ENCODE measurements at places on chromosomes 4 and X. TPM values are rescaled to one million over a fixed set of nuclear protein-coding genes. Genes with fewer than 3 reads are reported as not detected.

DNA sequence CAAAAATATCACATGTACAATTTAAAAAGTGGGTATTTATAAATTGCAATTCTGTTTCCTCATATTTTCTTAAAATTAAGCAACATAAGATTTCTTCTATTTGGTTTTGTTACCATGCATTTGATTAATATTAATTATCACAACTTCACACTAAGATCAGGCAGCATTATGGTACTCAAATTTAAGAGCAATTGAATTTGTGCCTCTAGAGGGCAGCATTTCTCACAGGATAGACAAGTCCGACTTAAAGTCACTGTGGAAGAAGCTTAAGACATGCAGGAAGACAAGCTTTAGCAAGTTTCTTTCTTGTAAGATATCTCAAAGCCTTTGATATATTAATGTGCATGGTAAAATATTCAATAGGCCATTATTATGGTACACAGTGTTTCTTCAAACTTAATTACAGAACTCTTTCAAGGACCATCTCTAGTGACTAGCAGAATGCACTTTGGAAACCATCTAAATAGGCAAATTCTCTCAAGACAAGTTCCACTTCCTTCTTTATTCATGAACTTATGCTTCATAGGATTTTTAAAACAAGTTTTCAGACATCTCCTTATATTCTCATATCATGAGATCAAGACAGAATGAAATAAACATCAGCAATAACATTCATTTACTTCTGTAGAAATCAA, 35.0 kb downstream of the FBXW7 start:
- peak; percentile 94 for DNase-seq

GRCh38 chr4:157929486-157929885, 243.3 kb downstream of the GASK1B start:
- DNase-seq, result peak; percentile 80

The HSFX3 gene
- not detected for total RNA-seq

- peak; percentile 66 for DNase-seq
These were observed 628 bp downstream of the MXD4 start for GRCh38 chr4:2261110-2261852.

DNA sequence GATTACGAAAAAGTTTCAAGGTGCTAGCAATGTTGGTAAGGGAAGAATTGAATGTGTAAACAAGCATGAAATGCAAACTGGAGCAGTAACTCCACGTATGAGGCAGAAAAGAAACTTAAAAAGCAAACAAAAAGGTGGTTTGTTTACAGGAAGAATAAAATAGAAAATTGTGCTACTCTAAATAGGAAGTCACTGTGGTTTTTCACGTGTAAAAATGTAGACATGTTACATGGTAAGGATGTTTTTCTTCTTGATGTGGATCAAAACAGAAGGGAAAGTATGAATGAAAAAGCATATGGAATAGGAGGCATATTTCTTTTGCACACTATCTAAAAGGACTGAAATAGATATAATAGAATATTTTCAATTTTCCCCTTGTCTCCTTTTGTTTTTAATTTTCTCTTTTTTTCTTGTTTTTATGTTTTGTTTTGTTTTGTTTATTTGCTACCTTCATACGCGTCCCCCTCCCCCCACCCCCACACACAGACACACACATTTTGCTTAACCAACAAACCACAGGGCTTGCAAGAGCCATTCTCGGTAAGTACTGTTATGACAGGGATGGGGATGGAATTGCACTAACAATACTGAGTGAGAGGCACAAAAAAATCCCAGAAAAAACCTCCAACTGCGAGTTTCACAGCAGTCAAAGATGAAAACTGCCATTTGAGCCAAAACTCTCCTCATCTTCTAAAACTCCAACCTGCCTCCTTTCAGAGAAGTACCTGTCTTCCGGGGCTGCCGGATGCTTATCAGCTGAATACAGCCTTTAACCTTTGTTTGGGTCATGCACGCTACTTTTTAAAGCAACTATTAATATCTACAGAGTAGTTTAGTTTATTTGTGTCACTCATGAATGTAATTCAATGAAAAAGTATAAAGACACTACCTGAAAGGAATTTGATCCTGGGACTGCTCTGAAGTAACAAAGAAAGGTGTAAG, 135.8 kb downstream of the IL15 start:
- no peak for DNase-seq

DNA sequence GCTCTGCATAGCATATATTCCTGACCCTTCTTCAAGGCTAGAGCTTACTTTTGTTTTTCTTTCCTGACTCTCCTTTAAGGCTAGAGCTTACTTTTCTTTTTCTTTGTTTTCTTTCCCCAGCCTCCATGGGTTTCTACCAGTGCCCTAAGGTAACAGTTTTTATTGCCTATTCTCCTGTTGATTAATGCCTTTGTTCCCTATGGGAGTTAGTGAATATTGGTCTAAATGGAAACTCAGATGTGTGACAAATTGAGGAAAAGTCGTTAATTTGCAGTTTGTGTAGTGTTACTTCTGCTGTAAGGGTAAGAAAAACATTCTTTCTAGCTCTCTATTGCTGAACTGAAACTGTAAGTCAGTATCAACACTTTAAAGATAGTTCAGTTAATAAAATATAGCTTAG, 358.7 kb downstream of the IL15 start:
- DNase-seq, result no peak

The ZNF732 gene
- total RNA-seq, result 4.3 TPM

DNA sequence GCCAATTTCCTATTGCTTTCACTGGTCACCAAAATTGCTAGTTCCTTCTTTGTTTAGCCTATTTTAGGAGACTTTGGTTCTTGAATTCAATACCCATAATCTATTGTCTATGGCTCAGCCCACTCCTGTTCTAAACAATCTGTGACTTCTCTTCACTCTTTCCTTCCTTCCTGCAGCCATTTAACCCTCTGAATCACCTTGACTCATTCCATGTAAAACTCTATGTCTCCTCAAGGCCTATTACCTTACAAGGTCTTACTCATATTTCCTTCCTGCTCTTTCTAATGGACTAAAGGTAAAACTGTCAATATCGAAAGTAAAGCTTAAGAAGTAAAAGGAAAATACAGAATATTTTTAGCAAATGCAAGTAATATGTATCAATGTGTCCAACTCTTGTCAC, 301.6 kb downstream of the ARHGAP24 start:
- no peak for DNase-seq

The UPF3B gene
- total RNA-seq, result 1.8 TPM

The CSN1S1 gene
- not detected for total RNA-seq

GRCh38 chr4:37732526-37733186, 46.5 kb upstream of the RELL1 start:
- DNase-seq, result no peak

GRCh38 chr4:81675791-81676393, 204.2 kb upstream of the RASGEF1B start:
- peak; percentile 63 for DNase-seq

The COX7B2 gene
- total RNA-seq, result not detected

The PPEF2 gene
- 0.10 TPM for total RNA-seq

DNA sequence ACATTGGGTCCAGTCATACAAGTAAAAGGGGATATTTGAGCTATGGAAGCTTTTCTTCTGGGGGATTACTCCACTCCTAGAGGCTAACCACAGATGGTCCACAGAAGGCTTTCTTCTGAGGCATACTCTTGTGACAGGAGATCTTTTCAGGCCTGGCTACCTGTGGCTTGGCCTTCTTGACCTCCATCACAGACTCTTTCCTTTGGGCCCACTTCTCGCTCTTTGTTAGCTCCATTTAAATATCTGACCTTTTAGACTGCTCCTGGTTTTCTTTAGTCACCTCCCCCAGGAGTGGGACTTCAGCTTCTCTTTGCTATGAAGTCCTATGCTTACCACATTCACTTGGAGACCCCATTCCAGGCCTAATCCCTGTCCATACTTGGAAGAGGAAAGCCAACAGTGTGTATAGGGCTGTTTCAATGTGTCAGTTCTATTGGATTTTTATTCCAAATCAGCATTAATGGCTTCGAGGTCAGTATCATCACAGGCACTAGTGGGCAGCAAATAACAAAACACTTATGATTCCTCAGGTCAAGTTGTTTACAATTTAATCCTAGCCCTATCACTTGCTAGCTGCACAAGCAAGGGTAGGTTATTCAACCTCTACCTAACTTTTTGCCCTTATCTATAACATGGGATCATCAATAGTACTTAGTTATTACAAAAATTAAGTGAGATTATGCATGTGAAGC, 26.3 kb downstream of the GPC3 start:
- DNase-seq, result no peak

GRCh38 chr4:1752284-1753041, 31.1 kb downstream of the TACC3 start:
- no peak for DNase-seq

- DNase-seq, result peak; percentile 29
These were observed 64.3 kb upstream of the CCDC160 start for GRCh38 chrX:134172588-134173259.

DNA sequence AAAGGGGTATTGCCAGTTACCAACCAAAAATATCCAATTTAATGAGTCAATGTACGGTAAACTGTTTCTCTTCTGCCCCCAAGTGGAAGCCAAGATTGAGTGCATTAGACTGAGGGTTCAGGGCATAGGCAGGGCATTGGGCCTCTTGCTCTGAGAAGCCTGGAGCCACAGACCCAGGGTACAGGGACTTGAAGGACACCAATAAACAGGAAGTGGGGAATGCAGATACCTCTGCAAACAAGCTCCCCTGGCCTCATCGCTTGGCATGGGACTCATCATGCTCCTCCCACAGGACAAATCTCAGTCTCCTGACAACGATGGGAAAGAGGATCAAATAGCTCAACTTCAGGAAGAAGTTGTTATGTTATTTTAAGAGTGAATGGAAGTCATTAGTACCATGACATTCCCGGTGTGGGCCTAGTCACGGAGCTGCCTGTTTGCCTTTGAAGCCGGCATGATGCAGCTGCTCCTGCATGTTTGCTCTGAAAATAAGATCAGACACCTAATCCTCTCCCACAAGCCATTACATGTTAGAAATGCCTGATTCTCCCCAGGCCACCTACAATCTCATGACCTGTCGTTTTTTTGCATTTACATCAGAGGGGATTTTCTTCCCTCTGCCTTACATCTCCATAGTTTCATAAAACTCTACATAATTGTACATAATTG, 224.2 kb downstream of the RCHY1 start:
- DNase-seq, result peak; percentile 90

- DNase-seq, result peak; percentile 88
These were observed 134.7 kb downstream of the PALLD start for GRCh38 chr4:168631241-168632162.

The CT47A7 gene
- total RNA-seq, result not detected

- peak; percentile 87 for DNase-seq
These were observed 73.3 kb upstream of the RAB40AL start for GRCh38 chrX:102863735-102864134.

The SAGE1 gene
- not detected for total RNA-seq

The NUP62CL gene
- 1.1 TPM for total RNA-seq

GRCh38 chr4:69936566-69936965, 5.7 kb downstream of the CSN1S1 start:
- no peak for DNase-seq

- no peak for DNase-seq
These were observed 51.4 kb upstream of the LSM6 start for GRCh38 chr4:146124023-146124680.

- DNase-seq, result no peak
These were observed 30.2 kb upstream of the FAM9C start for GRCh38 chrX:13074297-13075262.

- DNase-seq, result no peak
These were observed 118.4 kb downstream of the FAM53A start for GRCh38 chr4:1565598-1566295.

- DNase-seq, result no peak
These were observed 105.6 kb downstream of the CBLL2 start for GRCh38 chrX:22378296-22378695.

DNA sequence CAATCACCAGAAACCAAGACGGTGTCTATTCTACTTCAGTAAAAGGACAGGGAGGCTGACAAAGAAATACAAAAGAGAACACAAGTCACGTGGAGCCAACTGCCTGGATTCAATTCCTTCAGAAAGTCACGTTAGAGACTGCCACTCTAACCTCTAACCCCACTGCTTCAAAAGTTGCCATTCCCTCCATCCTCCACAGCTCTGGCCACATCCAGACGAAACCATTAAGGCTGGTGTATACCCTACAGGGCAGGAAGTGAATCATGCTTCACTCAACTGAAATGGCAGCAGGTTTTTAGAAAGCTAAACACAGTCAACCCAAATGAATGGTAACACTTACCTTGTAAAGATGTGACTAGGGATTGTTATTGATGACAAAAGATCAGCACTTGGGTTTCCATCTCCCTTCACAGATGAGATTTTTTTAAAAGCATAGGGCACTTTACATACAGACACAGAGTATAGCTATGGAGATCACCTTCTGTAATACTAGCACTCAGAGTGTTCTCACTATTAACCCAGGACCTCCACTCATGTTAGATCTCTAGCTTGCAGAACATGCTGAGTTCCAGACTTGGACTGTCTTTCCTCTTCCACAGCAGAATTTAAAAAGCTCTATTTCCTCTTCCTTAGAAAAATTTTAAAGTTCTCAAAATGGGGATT, 37.4 kb downstream of the MAML3 start:
- no peak for DNase-seq

DNA sequence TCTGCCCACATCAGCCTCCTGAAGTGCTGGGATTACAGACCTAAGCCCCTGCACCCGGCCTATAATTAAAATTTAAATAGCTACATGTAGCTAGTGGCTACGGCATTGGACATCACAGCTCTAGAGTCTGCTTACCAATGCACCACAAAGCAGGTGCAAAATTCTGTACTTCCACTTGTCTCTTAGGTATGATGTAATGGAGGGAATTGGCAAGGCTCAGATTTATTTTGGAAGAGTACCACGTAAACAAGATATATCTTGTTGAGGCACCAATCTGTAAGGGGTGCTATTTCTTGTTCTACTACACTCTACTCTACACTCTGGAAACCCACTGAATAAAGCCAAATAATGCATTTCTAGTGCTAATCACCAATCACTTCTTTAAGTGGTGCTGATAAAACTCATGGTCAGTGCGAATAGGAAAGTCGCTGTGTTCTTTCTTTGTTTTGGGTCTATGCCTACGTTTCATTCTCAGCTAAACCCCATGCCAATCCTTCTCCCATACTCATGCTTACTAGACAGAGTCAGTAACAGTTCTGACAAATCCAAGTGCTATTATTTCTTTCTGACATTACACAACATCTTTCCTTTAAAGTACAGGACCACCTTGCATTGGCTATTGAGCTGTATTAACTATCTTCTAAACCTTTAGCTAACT, 92.3 kb downstream of the GC start:
- DNase-seq, result no peak

DNA sequence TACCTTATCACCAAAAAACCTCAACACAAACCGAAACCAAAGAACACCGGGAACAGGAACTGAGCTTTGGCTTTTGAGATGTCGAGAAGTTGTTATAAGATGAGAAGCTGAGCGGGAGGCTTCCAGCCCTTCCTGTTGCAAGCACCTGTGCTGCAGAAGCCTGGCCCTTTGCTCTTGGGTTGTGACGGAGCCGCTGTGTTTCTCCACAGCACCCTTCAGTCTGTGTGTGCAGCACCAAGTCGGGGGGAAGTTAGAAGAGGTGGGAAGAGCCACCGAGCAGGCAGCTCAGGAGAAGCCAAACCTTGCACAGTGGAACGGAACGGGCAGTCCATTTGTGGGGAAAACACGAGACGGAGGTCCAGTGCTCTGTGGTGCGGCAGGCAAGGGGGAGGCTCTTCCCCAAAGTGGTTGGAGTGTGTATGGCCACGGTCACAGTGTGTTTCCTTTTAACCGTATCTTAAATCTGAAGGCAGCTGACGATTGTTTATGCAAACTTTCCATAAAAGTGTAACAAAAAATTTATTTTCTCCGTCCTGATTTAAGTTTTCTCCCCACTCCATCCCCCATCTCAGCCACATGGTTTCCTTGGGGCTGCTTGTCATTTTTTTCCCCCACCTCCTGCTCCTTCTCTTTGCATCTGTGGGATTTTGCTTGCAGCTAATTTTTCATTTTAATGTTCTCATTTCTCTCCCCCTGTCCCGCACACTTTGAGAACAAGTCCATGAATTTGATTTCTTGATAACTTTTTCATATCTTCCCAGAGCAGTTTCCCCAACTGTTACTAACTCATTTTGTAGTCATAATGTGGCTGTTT, 123.7 kb downstream of the STOX2 start:
- no peak for DNase-seq

Data from tongue (tissue), 3 donors.